ENCODE measurements at places on chromosomes 3 and 15.
A peak's percentile ranks its signal among the peaks of the same experiment; 100 is the strongest.

DNA sequence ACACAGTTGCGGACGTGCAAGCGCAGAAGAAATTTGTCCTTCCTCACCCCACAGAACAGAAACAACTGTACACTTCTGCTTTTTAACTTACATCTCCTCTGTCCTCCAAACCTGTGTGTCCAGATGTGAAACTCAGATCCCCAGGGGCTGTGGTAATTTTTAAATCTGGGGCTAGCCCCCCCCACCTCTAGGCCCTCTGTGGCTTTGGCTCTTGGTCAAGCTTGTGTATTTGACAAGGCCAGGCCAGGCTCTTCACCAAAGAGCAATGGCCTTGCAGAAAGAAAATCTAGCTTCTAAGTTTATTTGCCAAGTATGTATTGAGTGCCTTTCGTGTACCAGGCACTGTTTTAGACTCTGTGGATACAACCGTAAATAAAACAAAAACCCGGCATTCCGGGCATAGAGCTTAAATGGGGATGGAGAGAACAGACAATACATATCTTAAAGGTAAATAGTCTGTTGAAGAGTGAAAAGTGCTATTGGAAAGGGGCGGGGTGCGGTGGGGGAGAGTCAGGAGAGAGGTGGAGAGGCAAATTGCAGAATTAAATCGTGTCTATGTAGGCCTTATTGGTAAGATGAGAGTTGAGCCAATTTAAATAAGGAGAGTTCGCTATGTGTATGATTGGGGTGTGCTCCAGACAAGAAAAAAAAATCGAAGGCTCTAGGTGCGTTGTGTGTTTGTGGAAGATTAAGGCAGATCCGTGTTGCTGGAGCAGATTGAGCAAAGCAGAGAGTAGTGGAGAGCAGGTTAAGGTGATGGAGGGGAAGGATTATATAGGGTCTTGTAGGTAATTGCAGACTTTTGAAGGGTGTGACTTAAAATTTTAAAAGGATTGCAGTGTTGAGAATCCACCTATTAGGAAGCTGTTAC, 781 bp upstream of the DPH6 start:
- DNase-seq, result no peak

DNA sequence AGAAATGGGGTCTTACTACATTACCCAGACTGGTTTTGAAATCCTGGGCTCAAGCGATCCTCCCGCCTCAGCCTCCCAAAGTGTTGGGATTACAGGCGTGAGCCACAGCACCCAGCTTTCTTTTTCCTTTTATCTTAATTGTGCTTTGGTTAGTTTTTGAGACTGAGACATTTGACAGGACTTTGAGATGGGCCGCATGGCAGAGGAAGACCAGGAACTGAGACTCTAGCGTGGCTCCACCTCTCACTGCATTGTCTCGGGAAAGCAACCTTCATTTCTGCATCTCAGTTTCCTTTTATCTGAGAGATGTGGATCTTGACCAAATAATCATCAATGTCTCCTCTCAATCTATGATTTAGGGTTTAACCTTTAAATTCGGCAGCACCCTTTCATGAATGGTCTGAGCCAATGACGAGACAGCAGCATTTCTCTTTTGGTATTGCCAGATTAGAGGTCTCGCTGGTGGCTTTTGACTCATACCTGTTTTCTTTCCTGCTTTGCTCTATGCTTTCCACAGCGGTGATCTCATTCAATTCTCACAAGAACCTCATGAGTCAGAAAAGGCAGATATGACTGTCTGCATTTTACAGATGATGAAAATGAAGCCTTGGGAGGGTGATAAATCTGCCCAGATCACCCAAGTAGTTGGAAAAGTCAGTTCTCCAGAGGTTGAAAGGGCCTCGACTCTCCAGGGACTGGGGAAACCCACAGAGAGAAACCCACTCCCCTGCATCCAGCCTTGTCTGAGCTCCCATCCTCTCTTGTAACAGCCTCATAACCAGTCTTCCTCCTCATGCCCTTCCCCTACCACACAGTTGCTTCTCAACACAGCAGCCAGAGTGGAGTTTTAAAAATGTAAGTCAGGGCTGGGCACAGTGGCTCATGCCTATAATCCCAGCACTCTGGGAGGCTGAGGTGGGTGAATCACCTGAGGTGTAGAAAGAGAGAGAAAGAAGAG, 84.8 kb upstream of the FOXB1 start:
- no peak for DNase-seq

GRCh38 chr15:65423150-65423975, 616 bp upstream of the IGDCC4 start:
- DNase-seq, result no peak

GRCh38 chr3:53242642-53243041, 13.2 kb downstream of the TKT start:
- DNase-seq, result no peak

DNA sequence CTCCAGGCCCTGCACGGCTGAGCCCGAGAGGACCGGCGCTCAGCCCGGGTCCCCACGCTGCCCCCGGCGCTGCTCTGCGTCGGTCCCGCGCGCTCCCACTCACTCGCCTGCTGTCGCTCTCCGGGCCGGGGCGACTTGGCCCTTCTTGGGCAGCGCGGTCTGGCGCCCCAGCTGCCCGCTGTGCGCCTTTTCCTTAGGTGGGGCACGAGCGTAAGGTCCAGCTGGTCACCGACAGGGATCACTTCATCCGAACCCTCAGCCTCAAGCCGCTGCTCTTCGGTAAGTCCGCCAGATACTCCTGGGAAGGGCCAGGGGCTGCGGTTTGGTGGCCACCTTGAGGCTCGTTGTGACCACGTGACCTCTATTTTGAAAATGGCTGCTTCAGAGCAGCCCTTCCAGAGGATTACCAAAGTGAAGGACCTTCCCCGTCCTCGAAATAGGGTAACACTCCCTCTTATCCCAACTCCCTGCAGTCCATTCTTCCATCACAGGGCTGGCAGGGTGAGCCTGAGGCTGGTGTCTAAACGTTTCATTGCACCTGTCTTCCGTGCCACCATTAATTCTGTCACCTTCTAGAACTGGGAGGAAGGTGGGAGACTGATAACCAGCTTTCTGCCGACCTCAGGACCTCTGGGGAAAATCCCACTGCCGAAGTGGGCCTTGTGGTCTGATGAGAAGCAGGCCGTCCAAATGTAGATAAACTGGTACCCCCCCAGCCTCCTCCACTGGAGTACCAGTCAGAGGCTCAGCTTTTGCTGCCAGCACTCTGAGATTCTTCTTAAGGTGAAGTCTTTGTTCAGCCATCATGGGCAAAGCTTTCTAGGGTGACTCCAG, 812 bp downstream of the P4HTM start:
- no peak for DNase-seq

DNA sequence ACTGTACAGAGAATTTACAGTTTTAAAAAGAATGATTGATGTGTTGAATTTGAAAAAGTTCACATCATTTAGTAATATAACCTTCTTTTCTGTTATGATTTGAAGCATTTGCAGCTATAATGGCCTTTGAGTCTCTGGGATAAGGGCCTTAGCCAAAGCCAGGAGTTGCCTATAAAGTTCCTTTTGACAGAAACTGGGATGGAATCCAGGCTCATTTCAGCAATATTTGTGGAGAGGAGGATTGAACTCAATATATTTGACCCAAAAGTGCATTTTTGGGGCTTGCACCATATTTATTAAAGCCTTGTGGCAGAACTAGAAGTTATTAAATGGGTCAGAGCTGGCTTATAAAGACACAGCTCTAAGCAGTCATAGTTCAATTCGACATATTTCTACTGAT, 348.7 kb upstream of the EPHA3 start:
- no peak for DNase-seq

DNA sequence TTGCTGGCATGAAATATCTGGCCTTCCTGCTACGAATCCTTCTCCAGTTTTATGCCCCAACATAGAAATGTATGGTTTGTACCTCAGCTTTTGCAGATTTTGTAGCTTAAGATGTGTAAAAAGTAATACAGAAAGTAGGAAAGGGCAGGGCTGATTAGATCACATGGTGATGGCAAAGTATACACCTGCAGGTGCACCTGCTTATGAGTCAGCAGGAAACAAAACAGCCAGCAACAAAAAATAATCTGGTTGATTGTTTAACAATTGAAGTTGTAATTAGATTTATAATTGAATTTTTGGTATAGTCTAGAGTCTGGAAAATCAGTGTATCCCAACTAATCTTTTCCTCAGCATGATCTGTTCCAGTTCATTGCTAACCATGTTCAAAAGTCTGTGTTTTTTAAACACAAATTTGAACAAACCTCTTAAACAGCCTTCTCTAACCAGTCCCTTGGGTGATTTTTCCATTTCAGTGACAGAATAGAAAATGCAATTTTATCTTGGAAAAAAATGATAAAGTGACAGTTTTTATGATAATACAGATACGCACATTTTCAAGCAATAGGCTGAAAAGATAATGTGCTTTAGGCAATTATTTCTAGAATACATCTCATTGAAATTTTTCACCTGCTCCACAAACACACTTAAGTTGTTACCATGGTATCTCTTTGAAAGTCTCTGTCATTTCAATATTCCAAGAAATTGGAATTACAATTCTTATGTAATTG, 477.4 kb downstream of the NAALADL2 start:
- no peak for DNase-seq

DNA sequence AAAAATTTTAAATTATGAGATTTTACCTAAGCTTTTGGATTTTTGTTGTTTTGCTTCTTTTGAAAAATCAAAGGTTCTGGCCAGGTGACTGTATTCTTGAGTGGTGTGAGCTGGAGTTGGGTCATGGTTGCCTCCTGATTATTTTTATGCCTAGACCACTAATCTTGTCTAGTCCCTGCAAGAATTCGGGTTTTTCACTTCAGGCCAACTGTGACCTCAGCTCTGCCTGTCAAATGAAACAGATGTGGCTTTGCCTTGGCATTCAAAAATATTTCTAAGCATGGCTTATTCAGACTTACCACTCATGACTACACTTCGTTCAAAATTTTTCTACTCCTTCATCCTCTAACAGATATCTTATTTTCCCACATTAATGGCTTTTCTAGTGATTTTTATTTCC, 25.4 kb upstream of the CDV3 start:
- no peak for DNase-seq

GRCh38 chr3:10238345-10239183, 9.7 kb upstream of the TATDN2 start:
- DNase-seq, result no peak

GRCh38 chr3:152555666-152556291, 279.2 kb upstream of the P2RY1 start:
- DNase-seq, result no peak

- DNase-seq, result no peak
Measured at GRCh38 chr3:129723558-129724324, 117.3 kb upstream of the PLXND1 start.

DNA sequence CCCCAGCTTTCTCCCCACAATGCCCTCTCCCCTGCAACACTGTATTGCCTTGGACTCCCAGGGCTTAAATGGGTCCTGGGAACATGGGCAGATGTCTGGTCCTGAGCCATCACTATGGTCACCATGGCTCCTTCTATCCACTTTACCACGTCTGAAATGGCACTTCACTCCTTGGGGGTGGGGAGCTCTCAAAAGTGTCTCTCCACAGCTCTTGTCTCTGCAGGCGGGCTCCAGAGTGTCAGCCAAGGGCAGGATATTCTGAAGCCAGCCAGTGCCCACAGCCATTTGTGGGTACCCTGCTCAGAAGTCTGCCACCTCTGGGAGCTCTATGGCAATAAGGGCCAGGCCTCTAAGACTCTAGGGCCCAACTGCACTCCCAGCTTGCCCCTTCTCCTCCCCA, 163.9 kb downstream of the PPM1L start:
- DNase-seq, result no peak

DNA sequence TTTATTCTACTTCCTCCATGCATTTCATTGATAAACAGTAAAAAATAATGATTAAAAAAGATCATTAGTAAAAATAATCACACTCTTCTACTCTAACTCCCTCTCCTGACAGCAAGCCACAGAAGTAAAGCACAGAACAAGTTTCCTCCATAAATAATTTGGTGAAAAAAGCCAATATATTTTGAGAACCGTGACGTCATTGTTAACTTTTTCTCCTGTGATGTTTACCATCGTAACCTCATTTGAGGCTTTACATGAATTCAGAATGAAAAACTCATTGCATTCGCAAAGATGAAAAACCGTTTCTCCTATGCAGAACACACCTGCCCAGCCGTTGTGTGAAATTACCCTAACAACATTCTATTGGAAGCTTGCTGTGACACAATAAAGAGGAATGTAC, 120.7 kb downstream of the NSUN3 start:
- no peak for DNase-seq

- no peak for DNase-seq
Measured at GRCh38 chr3:141386611-141387111, 18.4 kb downstream of the ZBTB38 start.

DNA sequence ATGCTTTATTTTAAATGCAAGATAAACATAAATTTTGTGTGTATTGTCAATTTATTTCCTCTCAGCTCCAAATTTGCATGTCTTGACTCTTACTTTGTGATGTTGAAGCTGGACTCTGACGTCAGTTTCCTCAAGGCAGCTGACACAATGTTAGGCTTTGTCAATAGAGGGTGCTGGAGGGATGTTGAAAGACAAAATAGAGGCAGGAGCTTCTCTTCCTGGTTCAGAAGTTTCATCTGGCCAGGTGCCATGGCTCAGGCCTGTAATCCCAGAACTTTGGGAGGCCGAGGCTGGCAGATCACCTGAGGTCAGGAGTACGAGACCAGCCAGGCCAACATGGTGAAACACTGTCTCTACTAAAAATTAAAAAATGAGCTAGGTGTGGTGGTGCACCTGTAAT, 408.6 kb downstream of the GBE1 start:
- no peak for DNase-seq

GRCh38 chr15:98800437-98801233, 152.3 kb downstream of the IGF1R start:
- DNase-seq, result peak; percentile 10

DNA sequence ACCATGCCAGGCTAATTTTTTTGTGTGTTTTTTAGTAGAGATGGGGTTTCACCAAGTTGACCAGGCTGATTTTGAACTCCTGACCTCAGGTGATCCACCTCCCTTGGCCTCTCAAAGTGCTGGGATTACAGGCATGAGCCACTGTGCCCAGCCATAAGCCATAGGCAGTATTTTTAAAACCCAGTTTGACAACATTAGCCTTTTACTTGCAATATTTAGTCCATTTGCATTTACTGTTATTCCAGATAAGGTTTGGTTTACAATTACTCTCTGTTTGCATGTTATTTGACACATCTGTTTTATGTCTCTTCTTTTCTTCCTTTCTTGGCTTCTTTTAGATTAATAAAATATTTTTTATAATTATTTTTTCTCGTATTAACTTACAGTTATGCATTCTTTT, 83.6 kb upstream of the EPHB3 start:
- no peak for DNase-seq

- no peak for DNase-seq
Measured at GRCh38 chr15:66502491-66502890, 2.2 kb downstream of the RPL4 start.

- no peak for DNase-seq
Measured at GRCh38 chr3:189276444-189277219, 104.9 kb downstream of the TPRG1 start.

- no peak for DNase-seq
Measured at GRCh38 chr3:138769616-138770015, 65.1 kb downstream of the PIK3CB start.

GRCh38 chr3:127779747-127780146, 42.6 kb downstream of the MGLL start:
- no peak for DNase-seq

DNA sequence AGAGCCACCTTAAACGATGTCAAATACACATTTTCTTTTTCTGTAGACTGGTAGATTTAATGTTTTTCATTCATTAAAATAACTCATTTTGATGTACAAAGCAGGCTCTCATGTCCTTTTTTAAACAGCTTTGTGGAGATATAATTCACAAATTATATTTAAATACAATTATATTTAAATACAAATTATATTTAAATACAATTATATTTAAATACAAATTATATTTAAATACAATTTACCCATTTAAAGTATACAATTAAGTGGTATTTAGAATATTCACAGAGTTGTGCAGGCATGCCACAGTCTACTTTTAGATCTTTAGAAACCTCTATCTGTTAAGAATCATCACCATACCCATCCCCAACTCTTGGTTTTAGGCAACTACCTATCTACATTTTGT, 36.4 kb upstream of the GASK1A start:
- DNase-seq, result no peak

Data from GOT3 (cell line).